ENCODE measurements at places on chromosomes 5 and 9.
A peak's percentile ranks its signal among the peaks of the same experiment; 100 is the strongest.

DNA sequence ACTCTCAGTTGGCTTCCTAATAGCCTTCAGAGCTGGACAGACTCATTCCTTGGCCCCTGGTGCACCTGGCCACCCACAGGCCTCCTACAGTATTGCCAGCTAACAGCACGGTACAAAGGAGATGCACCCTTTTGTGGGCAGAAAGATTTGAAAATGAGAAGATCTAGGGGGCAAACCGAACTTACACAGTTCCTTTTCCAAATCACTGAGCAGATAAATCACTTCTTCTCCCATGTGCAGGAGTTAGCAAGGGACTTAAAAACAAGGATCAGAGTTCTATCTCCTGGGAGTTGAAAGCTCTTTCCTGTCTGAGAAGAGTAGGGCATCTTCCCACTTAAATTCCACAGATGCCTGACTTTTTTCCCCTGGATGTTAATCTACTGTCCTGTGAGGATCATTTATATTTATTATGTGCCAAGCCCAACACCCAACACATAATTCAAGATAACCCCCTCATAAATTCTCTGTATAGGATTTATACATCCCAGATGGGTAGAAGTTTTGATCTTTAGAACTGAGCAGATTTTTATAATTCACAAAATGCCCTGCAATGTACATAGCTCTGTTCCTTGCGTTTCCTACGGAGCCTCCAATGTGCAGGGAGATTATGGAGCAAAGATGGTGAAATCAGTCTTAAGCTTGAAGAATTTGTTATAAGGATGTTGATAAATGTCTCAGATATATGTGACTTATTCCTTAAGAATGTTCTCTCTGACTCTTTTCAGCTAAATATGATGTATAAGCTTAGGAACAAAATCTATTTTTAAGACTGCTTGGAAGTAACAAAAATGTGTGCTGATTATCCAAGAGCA lies 207.2 kb upstream of the DAPK1 start:
- no peak for DNase-seq

- no peak for DNase-seq
Measured at GRCh38 chr5:56251440-56251839, 18.3 kb upstream of the ANKRD55 start.

- peak; percentile 62 for DNase-seq
Measured at GRCh38 chr5:137090721-137091120, 408.4 kb downstream of the SPOCK1 start.

DNA sequence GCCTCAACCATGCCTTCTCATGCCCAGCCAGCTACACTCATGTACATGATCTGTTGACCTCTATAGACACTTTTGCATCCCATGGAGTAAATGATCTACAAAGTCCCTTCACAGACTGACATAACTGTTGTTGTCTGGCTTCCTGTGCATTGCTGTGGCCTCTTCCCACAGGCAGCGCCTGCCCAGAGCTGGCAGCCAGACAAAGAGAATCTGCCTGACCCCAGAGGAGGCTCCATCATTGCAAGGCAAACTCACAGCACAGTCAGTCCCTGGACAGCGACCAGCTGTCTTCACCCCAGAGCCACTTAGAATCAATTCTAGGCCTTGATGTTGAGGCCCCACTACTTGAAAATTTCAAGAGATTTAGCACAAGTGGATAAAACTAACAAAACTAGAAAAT lies 65.5 kb downstream of the INSYN2B start:
- no peak for DNase-seq

- DNase-seq: no peak
Measured at GRCh38 chr5:179864686-179865085, 6.1 kb upstream of the MRNIP start.

DNA sequence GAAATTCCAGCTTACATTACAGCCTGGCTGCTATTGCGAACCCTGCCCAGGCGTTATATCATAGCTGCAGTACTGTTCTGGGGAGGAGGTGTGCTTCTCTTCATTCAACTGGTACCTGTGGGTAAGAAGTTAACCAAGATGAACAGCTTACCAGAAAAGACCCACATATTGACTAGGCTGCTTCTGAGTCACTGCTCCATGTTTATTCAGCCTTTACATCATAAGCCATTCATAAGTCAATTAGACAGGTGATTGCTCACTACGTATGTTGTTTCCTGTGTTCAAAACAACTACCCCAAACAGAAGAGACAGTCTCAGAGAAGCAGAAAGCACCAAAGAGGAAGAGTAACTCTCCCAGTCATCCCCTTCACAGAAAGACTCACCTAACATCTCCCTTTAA lies 34.7 kb upstream of the SLC22A5 start:
- no peak for DNase-seq

DNA sequence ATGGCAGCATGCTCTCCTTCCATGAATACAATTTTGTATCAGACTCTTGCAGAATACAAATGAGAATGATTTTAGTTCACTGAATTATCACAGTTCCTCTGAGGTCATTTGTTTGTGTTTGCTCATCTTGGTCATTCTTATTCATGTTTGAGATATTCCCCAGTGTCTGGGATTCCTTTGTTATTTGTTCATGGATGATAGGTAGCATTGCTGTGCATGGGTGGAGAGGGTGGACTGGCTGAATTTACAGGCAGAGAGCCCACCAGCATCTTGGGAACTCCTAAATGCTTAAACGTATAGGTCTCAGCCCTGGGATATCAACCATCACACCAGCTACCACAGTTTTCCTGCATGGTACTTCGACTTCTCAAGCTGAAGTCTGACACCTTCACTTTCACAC lies 459.8 kb downstream of the CCDC171 start:
- DNase-seq: no peak

- DNase-seq: no peak
Measured at GRCh38 chr5:142011572-142012185, 1.1 kb downstream of the GNPDA1 start.

DNA sequence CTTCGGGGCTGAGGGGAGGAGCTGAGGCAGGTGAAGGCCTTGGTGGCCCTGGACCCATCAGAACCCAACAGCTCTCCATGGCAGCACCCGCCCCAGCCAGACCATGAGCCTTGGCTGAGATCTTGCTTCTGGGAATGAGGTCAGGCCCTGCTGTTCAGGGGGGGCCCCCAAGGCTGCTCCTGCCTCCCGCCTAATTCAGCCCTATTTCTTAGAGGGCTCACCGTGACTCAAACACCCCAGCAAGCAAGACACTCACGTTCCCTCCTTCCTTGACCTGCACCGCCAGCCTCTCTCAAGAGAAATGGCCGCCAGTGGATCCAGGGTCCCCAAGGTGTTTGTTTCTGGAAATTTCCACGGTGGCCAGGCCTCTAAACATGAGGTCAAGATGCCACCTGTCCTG lies 61.4 kb upstream of the PPP1R26 start:
- no peak for DNase-seq

DNA sequence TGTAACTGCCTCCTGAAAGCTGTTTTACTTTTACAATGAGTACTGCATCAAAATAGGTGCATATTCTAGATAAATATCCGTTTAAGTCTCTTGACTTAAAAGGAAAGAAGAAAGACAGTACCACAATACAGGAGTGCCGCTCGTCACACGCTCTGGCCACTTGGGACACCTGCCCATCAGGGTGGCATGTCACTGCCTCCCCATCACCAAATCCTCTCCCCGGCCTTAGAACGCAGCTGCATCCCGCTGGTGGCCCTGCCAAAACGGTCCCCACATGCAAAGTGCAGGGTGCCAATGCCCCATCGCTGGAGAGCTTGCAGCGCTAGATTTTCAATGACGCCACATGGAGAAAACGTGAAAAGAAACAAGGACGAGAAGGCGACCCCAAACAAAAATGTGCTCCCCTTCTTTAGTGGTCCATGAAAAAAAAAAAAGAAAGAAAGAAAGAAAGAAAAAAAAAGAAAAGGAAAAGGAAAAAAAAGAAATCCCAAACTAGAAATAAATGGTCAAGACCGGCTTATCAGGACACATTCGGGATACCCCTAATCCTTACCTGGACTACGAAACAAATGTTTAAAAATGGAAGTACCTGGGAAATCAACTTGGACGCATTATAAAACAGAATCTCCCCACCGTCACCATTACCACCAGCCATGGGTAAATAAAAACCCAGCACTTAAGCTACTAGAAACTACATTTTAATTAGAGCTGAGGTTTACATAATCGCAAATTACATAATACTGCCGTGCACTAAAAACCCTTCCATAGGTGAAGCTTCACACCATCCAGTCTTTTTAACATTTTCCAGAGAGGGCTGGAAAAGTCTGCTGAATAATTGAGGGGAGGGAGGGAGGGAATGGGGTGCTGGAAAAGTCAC lies 1.0 kb downstream of the ANKH start:
- no peak for DNase-seq

DNA sequence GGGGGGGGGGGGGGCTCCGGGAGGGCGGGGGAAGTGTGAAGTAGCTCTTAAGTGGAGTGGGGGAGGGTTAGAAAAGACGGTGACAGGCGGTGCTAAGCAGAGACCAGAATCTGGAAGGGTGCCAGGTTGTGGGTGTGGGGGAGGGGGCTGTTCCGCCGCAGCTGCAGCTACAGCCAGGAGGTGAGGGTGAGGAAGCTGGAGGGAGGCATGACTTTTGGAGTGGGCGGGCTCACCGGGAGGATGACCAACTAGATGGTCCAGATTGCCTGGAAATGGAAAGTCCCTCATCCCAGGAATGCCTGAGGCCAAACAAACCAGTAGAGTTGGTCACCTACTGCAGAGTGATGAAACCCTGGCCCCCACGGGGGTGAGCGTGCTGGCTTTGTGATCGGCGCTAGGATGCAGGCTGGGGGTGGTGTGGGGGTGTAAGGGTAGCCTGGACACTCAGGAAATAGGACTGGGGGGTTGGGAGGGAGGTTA lies 158.1 kb upstream of the SHB start:
- peak; percentile 83 for DNase-seq

DNA sequence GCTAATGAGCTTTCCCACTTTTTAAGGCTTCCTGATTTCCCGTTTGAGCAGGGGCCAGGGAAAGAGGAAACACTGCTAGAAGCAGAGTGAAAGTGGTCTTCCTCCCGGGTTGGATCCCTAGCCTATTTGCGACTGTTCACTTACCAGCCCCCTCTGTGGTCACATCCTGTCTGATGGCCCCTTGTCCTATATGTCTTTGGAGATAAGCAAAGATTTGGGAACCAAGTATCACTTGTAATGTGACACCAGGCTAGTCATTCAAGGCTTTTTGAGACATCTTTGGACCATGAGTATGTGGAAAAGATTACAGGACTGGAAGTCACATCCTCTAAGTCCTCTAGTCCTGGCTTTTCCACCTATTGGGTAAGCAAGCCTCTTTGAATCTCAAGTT lies 6.1 kb downstream of the DNAJB5 start:
- no peak for DNase-seq

- peak; percentile 74 for DNase-seq
Measured at GRCh38 chr9:69943148-69943806, 100.4 kb upstream of the MAMDC2 start.

DNA sequence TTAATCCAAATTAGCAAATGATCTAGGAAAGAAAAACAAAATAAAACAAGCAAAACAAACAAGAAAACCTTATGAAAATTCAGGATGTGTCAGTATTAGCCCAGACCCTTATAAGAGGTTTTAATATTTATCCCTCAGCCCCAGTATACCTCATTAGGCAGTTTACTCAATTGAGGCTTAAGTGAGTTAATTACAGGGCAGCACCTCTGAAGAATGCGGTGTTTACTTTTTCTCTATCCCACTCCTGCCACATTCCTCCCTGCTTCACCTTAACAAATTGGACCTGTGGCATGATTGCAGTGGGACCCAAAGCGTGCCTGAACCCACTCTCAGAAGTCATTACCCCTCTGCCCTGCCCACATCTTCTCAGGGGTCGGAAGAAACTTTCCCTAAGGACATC lies 67.1 kb downstream of the SIL1 start:
- no peak for DNase-seq

GRCh38 chr5:15598294-15598902 lies 98.4 kb downstream of the FBXL7 start:
- DNase-seq: no peak

DNA sequence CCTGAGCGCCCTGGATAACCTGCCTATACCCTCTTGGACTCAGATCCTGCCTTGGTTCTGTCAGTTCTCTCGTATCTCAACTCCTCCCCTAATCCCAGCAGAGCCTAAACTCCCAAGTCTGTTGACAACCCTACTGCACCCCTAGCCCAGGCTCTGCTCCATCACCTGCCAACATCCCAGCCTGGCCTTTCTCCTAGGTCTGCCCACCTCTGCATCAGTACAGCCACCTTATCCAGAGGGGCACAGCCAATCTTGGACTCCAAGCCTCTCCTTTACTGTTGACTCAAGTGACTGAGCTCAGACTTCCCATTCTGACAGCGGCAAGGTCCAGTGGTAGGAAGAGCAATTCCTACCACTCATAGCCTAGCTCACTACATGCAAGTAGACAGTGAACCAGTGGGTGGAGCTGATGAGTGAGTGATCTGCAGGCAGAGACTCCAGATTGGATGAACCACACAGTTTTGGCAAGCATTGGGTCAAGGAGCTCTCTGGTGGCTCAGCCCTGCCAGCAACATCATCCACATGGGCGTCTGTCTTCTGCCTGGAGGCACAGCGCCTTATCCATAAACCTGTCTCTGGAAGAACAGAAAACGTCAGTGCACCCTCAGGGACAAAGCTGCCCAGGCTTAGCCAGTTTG lies 26.5 kb downstream of the TRMO start:
- no peak for DNase-seq

- DNase-seq: no peak
Measured at GRCh38 chr5:91007780-91008402, 375.2 kb downstream of the ARRDC3 start.

- DNase-seq: no peak
Measured at GRCh38 chr9:98818764-98819163, 11.3 kb downstream of the GALNT12 start.

- no peak for DNase-seq
Measured at GRCh38 chr9:71646131-71646530, 122.2 kb downstream of the CEMIP2 start.

GRCh38 chr9:126621919-126622735 lies 8.4 kb downstream of the LMX1B start:
- DNase-seq: no peak

DNA sequence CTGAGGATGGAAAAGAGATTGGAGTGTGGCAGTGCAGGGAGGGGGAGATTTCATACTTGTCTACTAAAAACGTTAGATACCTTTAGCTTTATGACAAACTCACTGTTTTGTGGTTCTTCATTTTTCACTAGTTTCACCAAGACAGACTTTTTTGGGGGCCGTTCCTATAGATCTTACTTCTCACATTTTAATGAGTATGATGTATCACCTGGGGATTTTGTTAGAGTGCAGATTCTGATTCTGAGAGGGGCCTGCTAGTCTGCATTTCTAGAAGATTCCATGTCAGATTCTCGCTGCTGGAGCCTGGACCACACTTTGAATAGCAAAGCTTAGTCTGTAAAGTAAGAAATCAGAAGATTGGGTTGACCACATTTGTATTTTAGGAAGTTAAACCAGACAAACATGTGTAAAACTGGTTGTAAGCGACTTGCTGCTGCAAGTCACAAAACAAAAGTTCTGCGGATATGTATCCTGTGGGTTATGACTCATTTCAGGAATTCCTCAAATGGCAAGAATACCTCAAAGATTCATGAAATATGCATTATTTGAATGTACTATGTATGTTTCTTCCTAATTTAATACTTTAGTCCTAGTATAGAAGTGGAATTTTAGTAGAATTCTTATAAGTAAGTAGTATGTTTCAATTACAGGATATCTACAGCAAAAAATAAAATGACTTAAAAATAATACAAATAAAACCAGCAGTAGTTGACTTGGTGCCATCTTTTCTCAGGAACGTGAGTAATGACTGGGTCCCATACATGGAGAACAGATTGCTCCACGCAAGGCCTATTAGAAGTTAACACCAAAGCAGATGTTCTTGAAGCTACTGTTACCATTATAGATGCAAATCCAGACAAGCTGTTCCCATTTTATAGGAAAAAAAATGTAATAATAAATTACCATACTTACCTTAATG lies 27.8 kb downstream of the NFIL3 start:
- no peak for DNase-seq

Data from NCI-H2029 treated with DMSO at 0.1 percent for 48 hours (cell line).